ENCODE measurements at places on chromosomes 5 and 9.

- no peak for DNase-seq
Measured at GRCh38 chr5:146753641-146754040, 124.9 kb downstream of the PPP2R2B start.

GRCh38 chr9:76333964-76334363, 60.3 kb downstream of the RFK start:
- no peak for DNase-seq

DNA sequence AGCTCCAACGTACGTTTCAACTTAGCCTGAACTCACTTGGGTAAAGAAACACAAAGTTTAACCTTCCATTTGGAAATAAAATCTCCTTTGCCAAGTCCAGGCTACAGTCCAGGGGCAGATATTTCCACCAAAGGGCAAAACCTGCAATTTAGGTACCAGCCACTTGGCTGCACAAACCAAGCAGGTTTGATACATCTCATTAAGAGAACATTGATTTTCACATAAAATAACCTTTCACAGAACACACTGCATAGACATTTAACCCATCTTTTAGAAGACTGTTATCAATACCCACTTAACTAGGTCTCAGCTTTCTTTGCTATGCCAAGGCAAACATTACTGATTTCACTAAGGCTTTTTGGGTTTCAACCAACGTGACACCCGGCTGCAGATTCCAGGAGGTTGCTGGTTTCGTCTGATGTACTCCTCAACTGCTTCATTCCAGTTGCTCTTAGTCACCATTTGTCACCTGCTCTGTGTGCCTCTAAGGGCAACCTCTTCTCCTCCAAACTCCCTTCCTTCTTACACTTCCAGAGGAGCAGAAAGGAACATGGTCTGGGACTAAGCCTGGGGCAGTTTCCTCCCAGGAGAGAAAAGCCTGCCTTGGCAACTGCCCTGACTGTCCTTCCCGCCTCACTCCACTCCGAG, 67.1 kb downstream of the EPB41L4B start:
- DNase-seq, result peak; percentile 86

- DNase-seq, result no peak
Measured at GRCh38 chr5:180130291-180130869, 58.8 kb upstream of the RNF130 start.

- DNase-seq, result no peak
Measured at GRCh38 chr5:153470736-153471135, 19.7 kb upstream of the GRIA1 start.

DNA sequence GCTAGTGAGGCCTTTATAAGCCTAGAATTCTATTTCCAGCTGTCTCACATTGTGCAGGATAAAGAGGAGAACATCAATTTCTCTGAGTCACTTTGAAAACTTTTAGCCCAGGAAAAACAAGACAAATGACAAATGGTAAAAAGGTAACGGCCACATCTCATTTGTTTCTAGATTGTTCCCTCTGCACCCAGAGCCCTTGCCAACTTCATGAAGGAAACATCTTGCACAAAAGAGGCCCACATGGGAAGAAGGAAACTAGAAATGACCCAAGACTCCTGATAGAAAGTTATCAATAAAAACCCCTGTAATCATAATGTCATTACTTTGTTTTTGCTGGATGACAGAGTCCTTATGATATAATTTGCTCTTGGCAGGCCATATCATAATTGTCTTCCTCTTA, 5.3 kb downstream of the DPYSL3 start:
- DNase-seq, result no peak

GRCh38 chr9:37617832-37618231, 25.4 kb upstream of the TOMM5 start:
- DNase-seq, result peak; percentile 80

DNA sequence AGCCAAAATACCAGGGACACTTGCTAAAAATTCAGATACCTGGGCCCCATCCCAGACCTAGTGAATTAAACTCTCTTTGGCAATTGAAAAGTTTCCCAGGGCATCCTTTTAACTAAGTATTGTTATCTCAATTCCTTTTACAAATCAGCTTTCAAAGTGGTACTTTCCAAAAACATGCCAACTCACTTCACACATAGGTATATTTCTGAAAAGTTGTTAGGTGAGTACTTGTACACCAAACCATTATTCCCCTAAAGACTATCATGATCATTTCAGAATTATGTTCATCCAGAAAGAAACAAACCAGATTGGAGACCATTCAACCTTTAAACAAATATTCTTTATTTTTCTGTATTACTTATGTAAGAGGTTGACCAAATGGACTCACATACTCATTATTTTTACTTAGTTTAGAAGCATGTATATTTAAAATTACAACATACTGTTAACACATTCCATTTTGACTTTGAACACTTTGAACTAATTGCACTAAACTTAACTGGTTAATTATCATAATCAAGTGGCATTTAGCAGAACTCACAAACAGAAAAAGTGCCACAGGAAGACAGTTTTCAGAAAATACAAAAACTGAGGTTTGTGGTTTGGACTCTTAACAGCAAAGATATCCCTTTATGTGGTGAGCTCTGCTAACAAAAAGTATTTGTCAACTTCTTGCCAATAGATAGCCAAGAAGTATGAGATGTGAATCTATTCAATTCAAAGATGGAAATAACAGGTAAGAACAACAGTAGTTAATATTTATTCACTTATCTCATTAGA, 40.7 kb downstream of the KIAA0825 start:
- no peak for DNase-seq

- DNase-seq, result peak; percentile 4
Measured at GRCh38 chr5:124806373-124807077, 60.1 kb upstream of the ZNF608 start.

Data from EH (cell line).